Esophagus mucosa (tissue), 1 donor: ENCODE measurements at places on chromosomes 4 and X. TPM values are rescaled to one million over a fixed set of nuclear protein-coding genes. Genes with fewer than 3 reads are reported as not detected.

Gene SEPTIN6
- 5.1 TPM for total RNA-seq

Gene TFE3
- total RNA-seq = 20.2 TPM

Gene AMTN
- total RNA-seq = not detected

Gene CXCL8
- 3.2 TPM for total RNA-seq

Gene NAA11
- not detected for total RNA-seq

Gene WDFY3
- total RNA-seq = 46.7 TPM

Gene CFP
- total RNA-seq = 0.48 TPM

Gene PTTG2
- total RNA-seq = 0.44 TPM

Gene DDIT4L
- 0.56 TPM for total RNA-seq

Gene CSN1S1
- total RNA-seq = not detected

Gene HHIP
- total RNA-seq = not detected

Gene MAP3K15
- total RNA-seq = not detected

Gene FAM47E
- total RNA-seq = 0.20 TPM

Gene MAGEE1
- total RNA-seq = 0.84 TPM

Gene CLDN2
- not detected for total RNA-seq

Gene MAGEH1
- 2.1 TPM for total RNA-seq

Gene OTUD6A
- total RNA-seq = not detected

Gene NAP1L5
- 1.0 TPM for total RNA-seq

Gene PCDH10
- 0.04 TPM for total RNA-seq

Gene MXRA5
- total RNA-seq = 3.9 TPM

Gene NIPAL1
- total RNA-seq = 44.2 TPM

Gene TLR7
- total RNA-seq = 0.08 TPM

Gene STIM2
- 7.1 TPM for total RNA-seq

Gene AMELX
- total RNA-seq = not detected

Gene FGF5
- total RNA-seq = not detected

Gene TMEM31
- total RNA-seq = not detected

Gene FBXL5
- total RNA-seq = 62.8 TPM

Gene SMR3B
- total RNA-seq = not detected

Gene NPY2R
- total RNA-seq = not detected

Gene CYTL1
- total RNA-seq = 0.88 TPM

Gene TMSB15C
- 0.12 TPM for total RNA-seq

Gene CXCL1
- 22.9 TPM for total RNA-seq

Gene MCF2
- total RNA-seq = not detected

Gene S100P
- 1,144 TPM for total RNA-seq

Gene SSX4B
- total RNA-seq = not detected

Gene IL2
- not detected for total RNA-seq

Gene ARL9
- 0.24 TPM for total RNA-seq

Gene RHOH
- 1.2 TPM for total RNA-seq

Gene AADAT
- 2.9 TPM for total RNA-seq

Gene CCKAR
- total RNA-seq = not detected

Gene GYPA
- not detected for total RNA-seq

Gene POU4F2
- not detected for total RNA-seq

Gene GYPE
- not detected for total RNA-seq

Gene CLGN
- total RNA-seq = 1.2 TPM

Gene TBC1D9
- total RNA-seq = 11.5 TPM

Gene SNCA
- total RNA-seq = 6.5 TPM

Gene USP46
- 19.7 TPM for total RNA-seq

Gene ZNF185
- total RNA-seq = 341 TPM

Gene GPRASP1
- 1.2 TPM for total RNA-seq

Gene GABRQ
- 0.72 TPM for total RNA-seq

Gene CC2D2A
- total RNA-seq = 9.6 TPM

Gene AKAP4
- not detected for total RNA-seq

Gene ALAS2
- total RNA-seq = not detected

Gene CSAG2
- not detected for total RNA-seq

Gene ARMCX4
- total RNA-seq = 3.1 TPM

Gene CXXC4
- 0.12 TPM for total RNA-seq

Gene TMPRSS11F
- 12.4 TPM for total RNA-seq

Gene DCAF8L2
- not detected for total RNA-seq

Gene MMRN1
- total RNA-seq = 6.8 TPM

Gene LPAR4
- not detected for total RNA-seq
